Iris pigment epithelial cell (primary cell): ENCODE measurements at places on chromosomes 5 and 9.

DNA sequence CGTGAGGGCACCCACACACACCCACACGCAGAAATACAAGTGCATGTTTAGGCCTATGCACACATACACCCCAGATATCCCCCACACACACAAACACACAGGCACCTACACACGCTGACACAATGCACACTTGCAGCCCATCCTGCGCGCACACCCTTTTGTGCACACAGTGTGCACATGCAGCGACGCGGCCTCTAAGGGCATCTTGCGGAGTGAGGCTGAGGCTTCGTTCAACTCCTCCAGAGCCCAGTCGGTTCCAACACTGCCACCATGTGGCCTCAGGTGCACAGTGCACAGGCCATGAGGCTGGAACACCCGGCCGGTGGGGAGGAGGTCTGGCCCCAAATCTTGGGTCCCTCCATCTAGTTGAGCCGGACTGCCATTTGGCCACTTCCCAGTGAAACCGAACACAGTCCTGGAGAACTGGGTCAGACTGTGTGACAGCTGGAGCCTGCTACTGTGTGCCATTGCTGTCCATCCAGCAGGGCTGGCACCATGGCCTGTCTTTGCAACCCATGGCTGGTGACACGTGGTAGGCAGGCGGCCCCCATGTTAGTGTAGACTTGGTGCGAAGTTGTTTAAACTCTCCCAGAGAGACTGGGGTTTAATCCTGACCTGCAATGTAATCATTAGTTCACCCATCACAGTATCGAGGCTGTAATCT is 97.7 kb upstream of the MVB12B start:
- peak; percentile 65 for DNase-seq

- DNase-seq: peak; percentile 26
Measured at GRCh38 chr5:123538670-123539459, 26.9 kb downstream of the CSNK1G3 start.

DNA sequence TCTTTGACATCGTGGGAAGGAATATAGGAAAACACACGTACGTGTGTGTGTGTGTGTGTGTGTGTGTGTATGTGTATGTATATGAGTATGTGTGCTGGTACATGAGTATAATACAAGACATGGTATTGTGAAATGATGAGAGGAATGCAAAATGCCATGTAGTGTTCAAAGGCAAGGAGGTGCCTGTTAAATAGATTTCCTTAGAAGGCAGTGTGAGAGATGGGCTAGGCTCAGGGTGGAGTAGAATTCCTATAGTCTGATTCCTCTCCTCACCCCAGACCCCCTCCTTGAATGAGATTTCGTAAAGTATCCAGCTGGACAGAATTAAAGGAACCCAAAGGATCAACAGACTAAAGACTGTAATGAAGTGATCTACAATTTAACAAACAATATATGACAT is 11.1 kb downstream of the GPR21 start:
- DNase-seq: peak; percentile 71

DNA sequence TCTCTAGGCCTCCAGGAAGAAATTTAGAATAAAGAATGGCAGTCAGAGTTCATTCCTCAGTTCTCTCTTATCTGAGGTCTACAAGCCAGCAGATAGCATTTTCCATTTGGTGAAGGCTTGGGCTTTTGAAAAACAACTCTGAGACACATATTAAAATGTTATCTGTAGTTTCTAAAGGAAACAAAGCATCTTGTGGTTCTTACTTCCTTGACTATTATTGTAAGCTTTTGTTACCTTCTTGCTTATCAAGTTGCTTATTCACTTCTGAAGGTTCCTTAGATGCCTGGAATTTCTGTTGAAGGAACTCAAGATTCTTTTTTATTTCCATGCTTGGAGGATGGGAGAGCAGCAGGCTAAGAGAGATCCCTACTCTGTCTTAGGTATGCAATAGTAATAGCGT is 79.2 kb upstream of the MRPS30 start:
- DNase-seq: no peak

DNA sequence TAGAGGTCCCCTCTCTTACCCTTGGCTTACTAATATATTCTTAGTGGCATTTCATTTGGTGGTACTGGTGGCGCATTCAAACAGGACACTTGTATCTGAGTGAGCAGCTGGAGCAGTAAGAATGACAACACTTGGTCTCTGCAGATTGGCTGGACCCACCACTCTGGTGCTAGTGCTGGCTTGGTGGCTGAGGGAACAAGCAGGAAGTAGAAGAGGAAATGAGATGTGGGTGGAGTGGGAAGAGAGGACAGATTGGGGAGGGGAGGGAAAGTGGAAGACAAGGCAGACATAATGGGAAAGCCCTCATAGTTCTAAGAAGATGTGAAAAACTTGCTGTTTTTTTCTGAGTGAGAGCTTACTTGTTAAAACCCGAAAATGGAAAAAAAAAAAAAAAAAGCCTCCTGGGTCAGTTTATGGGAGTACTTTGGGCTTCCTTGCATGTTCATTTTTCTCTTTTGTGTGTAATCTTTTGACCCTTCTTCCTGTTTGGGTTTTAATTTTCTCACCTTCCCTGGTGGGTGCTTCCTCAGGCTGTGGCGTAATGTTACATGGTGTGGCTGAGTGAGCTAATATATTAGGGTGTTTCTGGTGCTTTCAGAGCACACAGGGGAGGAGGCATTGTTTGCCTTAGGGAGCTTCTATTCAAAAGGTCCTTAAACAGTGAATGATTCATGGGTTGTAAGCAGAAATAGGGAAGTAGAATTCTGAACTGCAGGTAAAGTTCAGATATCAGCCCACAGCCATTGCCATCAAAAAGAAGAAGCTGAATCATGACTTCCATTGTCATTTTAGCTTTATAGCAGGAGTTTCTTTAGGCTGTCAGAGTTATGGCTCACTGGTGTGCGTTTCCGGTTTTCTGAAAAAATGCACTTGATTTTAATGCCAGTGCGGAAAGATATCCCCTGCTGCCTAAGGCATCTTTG is 52.3 kb downstream of the TLE4 start:
- no peak for DNase-seq

DNA sequence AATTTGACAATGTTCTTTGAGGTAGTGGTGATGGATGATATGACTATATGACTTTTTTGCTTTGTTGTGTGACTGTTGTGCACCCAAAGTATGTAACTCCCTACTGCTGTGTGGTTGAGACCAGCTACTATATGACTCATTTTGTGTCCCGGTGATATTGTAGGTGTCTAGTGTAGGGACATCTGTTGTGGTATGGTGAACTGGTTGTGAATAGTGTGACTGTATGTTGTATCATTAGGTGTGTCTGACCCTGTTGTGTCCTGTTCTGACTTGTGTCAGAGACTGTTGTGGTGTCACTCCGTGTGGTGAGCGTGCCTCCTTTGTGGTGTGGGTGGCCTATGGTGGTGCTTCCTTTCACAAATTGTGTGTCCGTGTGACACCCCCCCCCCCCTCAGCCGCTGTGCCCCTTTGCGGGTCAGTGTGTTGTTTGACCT is 11.2 kb upstream of the CXXC5 start:
- DNase-seq: no peak
